Activated CD8-positive, alpha-beta memory T cell treated with anti-CD3 and anti-CD28 coated beads for 24 hours (primary cell): ENCODE measurements at places on chromosomes 12 and 14.

- DNase-seq: no peak
These were observed 1206.9 kb upstream of the SEL1L start for GRCh38 chr14:82740547-82740946.

- no peak for DNase-seq
These were observed 31.9 kb downstream of the FOS start for GRCh38 chr14:75310295-75311111.

DNA sequence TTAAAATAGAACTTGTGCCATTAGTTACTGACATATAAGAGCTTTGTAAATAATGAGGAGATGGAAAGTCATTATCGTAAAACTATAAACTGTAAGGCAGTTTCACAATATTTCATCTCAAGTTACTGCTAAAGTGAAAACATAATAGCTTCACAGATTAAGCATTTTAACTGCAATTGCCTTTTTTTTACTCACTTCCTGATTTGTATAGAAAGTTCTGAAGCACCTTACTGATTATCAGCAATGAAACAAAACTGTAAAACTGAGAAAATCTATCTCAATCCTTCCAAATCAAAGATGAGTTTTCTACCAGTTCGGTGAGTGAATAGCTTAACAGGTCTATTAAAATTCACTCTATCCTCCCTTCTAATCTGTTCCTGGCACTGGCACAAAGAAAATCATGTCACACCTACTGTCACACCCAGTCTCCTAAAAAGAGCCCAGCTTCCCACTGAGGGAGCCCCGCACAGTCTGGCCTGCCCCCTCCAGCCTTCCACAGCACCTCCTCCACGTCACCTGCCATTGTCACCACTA lies 161.4 kb upstream of the ABCD2 start:
- no peak for DNase-seq

- DNase-seq: no peak
These were observed 27.7 kb downstream of the WBP11 start for GRCh38 chr12:14775636-14775980.

- no peak for DNase-seq
These were observed 3.8 kb upstream of the RBMS2 start for GRCh38 chr12:56517854-56518253.

DNA sequence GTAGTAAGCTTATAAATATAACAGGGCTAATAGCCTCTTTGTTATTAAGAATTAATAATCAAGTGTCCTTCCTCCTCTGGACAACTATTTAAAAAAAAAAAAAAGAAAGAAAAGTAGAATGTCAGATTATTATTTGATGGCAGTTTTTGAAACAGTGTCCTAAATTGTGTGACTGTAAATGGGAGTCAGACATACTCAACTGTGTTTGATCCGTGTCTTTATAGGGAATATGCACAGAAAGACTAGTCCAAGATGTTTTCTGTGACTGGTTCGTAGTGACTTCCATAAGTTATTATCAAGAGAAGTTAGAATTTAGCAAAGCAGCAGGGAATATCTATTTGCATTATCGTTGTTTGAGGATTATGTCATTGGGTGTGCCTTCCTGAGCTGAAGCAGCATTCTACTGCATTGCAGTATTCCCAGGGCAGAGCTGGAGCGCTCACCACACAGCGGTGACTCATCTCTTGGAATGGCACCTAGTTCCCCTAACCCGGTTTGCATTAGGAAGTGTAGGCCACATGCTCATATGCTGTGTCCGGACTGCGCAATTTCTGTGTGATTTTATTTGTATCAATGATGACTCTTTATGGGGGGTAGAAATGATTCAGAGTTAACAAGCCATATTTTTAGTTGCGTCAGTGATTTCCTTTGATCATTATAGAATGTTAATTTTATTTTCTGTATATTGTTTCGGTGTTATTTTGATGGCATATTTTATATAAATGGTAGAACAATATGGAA lies 7.9 kb downstream of the DYNC1H1 start:
- no peak for DNase-seq

DNA sequence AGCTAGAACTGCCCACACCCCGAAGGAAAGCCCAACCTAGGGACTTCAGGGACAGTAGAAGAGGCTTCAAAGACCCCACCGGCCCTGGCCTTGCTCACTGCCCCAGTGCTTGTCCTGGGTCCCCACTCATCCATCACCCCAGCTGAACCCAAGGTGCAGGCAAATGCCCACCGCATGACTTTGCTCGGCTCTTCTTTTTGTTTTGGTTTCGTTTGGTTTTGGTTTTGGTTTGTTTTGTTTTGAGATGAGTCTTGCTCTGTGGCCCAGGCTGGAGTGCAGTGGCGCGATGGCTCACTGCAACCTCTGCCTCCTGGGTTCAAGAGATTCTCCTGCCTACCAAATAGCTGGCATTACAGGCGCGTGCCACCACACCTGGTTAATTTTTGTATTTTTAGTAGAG lies 9.0 kb downstream of the CCDC85C start:
- DNase-seq: peak; percentile 62

DNA sequence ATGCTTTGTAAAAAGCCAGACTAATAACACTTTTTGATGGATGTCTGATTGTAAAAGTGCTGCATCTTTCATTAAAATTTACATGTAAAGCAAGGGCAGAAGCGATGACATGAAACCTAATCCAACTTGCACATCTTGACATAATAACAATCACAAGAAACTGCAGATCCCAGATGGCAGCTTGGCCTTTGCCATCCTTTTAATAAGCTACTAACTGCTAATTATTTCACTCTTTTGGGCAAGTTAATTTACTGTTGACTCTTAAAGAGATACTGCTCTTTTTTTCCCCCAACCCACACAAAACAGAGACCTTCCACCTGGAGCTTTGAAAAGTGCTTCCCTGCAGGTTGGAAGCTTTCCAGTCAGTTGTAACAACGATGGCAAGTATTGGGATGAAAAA lies 137.5 kb downstream of the NRXN3 start:
- DNase-seq: no peak

- no peak for DNase-seq
These were observed 17.5 kb downstream of the AQP6 start for GRCh38 chr12:49990273-49990672.

- DNase-seq: no peak
These were observed 625 bp downstream of the ANGEL1 start for GRCh38 chr14:76812093-76812421.

- DNase-seq: no peak
These were observed 7.1 kb downstream of the PTHLH start for GRCh38 chr12:27965411-27965810.

DNA sequence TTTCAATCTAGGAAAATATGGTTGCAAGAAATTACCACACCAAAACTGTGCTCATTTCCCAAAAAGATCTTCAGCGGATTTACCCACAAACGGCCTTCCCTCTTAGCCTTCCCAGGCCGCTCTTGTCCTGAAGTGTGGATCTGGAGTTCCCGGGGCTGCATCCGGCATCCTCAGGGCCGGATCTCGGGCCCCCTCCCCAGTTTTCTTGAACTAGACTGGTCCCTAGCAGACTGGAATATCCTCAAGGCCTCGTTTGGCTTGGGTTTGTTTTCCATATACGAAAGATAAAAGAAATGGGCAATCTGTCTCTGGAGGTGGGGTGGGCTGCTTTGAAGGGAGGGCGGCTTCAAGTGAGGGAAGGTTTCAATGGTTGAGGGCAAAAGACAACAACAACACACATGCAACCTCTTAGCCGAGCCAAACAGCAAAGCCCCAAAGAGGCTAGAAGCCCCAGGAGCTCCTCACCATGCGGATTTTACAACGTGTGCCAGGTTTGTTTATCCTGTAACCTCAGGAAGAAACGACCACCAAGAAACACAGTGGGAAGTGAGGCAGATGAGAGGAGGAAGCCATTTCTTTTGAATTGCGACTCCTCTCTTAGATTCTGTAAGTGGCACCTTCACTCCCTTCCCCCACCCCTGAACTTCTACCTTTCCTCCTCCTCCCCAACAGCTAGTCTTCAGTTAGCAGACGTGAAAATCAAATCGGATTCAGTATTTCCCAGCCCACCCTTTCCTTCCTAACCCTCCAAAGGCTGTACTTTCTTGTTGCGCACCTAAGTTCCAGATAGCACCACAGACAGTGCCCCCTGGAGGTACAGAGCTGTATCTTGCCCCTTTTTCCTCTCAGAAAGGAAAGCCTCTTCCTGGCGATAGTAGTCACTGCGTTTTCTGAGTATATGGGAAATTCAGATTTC lies 2.6 kb downstream of the MYF6 start:
- DNase-seq: no peak

DNA sequence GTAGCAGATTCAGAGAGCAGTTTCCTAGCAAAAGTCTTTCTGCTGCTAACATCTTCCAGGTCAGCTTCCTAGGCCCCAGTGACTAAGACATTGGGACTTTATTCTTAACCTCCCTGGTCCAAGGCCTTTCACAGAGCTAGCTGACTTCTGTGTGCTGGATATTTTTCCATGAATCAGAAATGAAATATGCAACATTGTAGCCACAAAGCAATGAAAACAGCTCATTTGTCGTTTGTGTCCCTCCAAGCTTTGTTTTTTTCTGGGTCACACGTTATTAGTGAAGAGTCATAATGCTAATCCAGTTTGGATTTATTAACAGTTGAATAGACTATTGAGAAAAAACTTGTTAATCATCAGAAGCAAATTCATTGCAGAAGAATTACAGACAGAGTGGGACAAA lies 82.4 kb downstream of the ARF6 start:
- no peak for DNase-seq

DNA sequence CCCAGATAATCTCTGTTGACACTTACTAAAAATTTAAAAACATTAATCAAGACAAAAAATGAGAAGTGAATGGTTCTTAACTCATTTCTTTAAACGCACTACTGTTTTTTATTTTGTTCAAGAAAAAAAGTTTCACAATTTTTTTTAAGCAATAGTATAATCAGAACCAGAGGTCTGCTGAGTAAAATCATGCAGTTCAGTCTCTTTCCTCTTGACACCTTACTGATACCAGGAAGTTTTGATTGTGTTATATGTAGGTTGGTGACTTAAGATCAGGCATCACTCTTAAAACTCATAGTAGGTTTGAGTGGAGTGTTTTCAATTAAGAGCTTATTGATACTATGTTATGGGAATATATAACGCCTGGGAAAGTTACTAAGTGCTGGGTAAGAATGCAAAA lies 121.4 kb downstream of the TRMT5 start:
- DNase-seq: no peak

- no peak for DNase-seq
These were observed 34.7 kb upstream of the YY1 start for GRCh38 chr14:100203962-100204834.

- no peak for DNase-seq
These were observed 210.0 kb downstream of the RASSF9 start for GRCh38 chr12:85626001-85626783.

DNA sequence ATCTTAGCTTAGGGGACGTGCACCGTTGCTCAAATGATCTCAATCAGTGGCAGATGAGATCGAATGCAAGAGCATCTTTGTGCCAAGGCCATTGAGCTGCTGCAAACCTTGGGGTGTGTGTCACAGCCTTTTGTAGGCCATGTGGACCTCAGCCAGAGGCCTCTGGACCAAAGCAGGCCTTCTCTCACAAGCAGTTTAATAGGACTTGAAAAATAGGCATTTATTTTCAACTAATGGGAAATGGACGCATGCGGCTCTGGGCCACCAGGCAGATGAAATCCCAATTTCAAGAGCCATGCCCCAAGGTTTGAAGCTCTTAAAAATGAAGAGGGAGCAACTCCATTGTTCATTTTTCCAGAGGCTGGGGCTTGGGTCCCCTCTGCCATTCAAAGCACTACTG lies 87.3 kb downstream of the TTC7B start:
- no peak for DNase-seq

- DNase-seq: no peak
These were observed 293.9 kb downstream of the FBXL14 start for GRCh38 chr12:1300460-1300859.
